ENCODE measurements at places on chromosomes 6 and 20. TPM values are rescaled to one million over a fixed set of nuclear protein-coding genes. Genes with fewer than 3 reads are reported as not detected.

Gene SPATA2
- polyA plus RNA-seq: 5.8 TPM

Gene SPTLC3
- 7.1 TPM for polyA plus RNA-seq

GRCh38 chr20:8126841-8127378, 5.2 kb upstream of the PLCB1 start:
- no peak for DNase-seq

GRCh38 chr20:57719951-57720350, 10.1 kb upstream of the PMEPA1 start:
- no peak for DNase-seq

DNA sequence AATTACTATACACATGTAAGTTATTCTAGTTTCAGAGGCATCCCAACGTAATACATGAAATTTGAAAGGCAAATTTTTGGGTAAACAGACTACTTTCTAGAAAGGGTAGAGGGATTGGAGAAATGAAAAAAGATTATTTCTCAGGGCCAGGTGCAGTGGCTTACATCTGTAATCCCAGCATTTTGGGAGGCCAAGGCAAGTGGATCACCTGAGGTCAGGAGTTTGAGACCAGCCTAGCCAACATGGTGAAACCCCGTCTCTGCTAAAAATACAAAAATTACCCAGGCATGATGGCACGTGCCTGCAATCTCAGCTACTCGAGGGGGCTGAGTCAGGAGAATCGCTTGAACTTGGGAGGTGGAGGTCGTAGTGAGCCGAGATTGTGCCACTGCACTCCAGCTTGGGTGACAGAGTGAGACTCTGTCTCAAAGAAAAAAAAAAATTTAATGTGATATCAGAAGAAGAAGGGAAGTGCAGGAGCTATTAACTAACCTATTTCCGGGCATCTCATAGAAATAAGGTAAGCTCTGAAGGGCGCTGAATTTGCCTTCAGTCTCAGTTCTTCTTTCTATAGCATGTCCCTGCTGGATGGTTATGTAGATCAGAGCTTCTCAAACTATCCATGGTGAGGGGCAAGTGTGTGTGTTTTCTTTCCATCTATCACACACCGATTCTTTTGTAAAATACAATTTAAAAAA, 100.3 kb upstream of the MTHFD1L start:
- DNase-seq: no peak

DNA sequence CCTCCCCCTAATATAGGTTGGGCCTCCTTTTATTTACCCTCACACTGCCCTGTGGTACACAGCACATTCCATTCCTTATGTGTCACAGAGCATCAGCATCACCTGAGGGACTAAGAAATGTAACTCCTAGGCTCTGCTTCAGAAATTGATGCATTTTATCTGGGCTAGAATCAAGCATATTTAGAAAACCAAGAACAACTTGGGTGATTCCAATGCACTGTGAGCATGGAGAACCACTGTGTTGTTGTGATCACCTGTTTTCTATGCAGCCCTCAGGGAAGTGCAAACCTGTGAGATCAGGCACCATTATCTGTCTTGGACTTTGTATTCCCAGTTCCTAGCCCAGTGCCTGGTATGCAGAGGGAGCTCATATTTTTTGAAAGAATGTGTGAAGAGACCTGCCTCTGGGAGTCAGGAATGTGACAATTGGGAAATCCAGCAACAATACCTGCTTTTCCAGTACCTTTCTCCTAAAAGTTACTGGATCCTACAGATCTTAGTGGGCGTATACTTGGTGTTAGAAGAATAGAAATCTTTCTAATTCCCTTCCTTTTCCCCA, 7.0 kb downstream of the KAT14 start:
- no peak for DNase-seq

DNA sequence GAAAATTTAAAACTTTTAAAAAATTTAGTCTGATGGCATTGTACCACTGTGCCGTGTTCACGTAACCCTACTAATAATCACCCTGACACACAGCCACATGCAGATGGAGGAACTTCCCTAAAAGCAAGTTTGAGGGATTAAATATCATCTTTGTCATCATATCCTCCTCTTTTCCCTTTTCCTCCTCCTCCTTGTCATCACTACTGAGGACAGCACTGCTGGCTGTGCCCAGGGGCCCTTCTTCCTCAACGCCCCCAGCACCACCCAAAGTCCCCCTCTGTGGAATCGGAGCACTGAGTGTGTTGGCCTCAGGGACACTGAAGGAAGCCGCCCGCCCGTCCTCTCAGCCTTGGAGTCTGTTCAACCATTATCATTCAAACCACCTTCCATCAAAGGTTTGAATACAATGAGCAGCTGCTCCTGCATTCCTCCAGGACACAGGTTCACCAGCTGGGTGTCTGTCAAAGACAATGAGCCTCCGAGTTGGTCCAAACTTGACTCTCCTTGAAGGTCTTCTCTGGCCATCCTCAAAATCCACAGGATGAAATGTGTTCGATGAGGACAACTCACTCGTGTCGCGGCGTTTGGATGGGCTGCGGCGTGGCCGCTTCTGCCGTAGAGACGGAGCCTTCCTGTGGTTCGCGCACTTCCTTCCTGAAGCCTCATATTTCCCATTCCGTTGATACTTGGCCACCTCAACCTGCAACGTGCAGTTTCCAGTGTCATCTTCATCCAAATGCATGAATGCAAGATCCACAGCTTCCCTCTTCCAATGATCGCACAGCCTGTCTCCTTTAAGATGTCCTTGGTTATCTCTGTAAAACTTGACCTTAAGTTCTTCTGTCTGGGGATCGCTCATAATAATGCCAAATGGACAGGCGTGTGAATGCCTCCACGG, 23.3 kb downstream of the NQO2 start:
- no peak for DNase-seq

DNA sequence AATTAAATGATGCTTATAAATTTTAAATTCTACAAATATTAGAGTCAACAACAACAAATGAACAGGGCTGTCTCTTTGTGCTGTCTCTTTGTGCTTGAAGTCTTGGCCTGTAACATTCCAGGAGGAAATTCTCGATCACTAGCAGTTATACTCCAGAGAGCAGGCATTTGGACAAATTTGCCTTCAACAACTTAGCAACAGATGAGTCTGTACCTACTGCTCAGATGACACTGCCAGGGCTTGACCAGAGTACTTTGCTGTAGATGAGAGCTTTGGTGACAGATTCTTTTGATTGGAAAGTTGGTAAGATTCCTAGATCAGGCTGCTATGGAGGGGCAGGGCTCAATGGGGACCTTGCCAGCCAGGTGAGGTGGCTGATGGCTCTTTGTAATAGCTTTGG, 217.2 kb downstream of the GRM1 start:
- DNase-seq: no peak

DNA sequence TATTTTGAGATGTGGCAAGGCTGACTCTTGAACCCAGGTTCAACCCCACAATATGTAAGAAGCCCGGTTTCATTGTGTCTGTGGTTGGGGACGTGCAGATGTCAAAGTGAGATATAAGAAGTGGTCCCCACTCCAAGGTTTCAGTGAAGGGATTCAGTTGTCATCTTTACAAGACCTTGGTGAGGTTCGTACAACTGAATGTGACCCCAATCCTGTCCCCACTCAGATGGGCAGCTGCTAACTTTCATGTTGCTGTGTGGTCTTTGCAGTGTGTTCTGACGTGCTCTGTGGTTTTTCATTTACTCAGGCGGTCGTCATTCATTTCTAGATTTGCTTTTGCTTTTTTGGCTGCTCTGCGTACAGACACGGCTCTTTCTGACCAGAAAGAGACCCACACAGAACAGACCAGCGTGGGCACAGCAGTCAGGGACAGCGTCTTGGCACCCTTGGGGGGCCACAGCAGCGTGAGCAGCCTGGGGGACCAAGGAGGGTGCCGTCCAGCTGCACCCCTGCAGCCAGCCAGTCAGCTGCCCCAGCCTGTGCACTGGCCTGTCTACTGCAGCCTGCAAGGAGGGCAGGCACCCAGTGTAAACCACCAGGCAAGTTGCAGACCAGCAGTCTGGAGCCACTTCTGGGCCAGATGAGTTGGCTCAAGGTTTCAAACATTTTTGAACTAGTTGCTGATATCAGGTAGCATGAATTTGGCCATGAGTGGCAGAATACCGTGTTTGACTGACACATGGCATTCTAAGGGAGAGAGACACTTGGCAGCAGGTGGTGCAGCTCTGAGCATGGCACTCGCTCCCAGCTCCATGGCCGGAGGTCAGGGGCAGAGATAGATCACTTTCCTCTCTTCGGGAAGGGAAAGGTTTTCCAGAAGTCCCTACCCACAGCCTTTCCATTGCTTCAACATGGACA, 49.4 kb upstream of the IRF4 start:
- DNase-seq: peak; percentile 59

GRCh38 chr20:62487561-62488354, 12.0 kb upstream of the GATA5 start:
- no peak for DNase-seq

DNA sequence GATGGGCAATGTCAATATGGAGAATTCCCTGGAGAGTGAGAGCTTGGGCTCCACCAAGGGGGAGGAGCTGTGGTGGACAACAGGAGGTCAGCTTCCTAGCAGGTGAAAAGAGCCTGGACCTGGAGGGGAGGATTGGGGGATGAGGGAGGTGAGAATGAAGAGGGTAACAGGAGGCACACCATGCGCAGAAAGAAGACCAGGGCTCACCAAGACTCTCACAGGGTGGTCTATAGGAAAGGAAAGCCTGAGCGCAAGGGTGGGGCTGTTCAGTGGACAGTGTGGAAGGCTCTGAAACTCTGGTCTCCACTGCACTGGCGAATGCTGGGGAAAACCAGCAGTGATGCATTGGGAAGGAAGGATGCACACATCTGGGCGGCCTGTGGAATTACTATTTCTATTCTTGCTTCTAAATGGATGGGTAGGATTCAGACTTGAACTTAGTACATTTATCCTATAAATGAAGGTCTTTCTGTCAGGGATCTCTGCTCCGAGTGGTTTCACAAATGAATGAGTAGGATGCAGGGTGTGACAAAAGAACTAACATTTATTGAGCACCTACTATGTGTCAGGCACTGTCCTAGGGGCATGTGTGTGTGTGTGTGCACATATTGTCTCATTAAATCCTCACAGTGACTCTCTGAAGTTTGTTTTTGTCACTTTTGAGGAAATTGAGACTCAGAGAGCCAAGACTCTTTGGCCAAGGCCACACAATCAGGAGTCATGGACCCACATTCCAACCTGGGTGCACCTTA, 152.7 kb downstream of the CD83 start:
- DNase-seq: no peak

DNA sequence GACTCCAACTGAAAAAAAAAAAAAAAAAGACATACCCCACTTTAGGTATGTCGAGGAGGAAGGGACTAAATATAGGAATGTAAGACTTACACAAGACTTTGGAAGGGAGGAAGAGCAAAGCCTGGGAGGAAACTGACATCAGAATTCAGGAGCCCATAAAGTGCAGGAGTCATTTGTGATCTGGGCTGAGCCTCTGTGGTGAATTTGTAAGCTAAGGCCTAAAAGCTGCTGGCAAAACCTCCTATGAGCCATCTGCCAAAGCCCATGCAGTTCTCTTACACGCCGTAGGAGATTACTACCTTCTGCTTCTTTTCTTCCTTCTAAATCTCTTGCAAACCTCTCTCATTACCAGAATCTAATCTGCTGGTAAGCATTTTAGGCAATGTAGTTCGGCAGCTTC, 52.0 kb upstream of the THEMIS start:
- no peak for DNase-seq

DNA sequence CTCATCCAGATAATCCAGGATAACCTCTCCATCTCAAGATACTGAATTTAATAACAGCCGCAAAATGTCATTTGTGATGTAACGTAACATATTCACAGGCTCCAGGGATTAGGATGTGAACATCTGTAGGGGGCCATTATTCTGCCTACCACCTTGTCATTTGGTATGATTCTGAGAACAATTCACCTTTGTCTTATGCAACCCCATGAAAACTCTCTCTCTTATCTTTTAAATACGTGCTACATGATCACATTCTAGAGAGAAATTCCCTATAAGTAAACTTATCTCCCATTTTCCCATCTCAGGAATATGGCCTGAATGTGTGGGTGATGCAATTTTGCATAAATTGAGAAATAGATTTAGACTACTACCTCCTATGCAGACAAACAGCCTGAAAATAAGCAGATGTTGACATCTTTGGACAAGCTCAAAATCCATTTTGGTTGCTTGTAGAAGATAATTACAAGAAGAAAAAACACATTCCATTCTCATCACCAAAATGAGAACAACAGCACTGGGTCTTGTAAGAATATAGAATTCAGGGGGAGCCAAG, 255.4 kb upstream of the STXBP5 start:
- no peak for DNase-seq

Measured in kidney (tissue), 22 donors.